Karpas-422 (cell line): ENCODE measurements at places on chromosomes 5 and 9.
A peak's percentile ranks its signal among the peaks of the same experiment; 100 is the strongest.

- H3K4me1 ChIP-seq = no peaks in the 10 kb centered on the region
- DNase-seq = no peak
- H3K27ac ChIP-seq = no peak overlapping the region
- H3K36me3 ChIP-seq = no peaks in the 10 kb centered on the region
- no peaks in the 10 kb centered on the region for H3K27me3 ChIP-seq
- H3K4me3 ChIP-seq = no peak overlapping the region
Measured at GRCh38 chr5:179051784-179052183, 8.4 kb upstream of the ZNF354C start.

DNA sequence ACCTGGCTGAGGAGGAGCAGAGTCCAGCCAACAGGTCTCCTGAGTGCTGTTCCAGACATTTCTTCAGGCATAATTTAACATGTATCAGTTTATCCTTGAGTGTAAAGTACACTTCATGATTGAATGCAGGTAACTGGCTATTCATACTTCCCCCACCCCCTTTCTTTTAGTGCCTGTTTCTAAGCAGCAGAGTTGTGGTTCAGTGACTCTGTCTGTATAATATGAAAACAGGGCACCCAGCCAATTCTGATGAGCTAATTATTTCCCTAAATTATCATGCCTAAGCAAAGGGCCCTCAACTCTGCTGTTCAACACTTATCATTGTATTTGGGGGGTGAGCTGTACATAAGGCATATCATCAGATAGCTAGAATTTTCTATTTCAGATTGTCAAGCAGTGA is 51.9 kb upstream of the ZSWIM6 start:
- peaks cover 12% of the 10 kb centered on the region for H3K4me1 ChIP-seq
- peak; percentile 70 for DNase-seq
- no peak overlapping the region for H3K27ac ChIP-seq

- H3K4me3 ChIP-seq = no peak overlapping the region
- H3K27ac ChIP-seq = no peak overlapping the region
- peaks cover 58% of the 10 kb centered on the region for H3K4me1 ChIP-seq
Measured at GRCh38 chr9:126536131-126536530, 77.6 kb upstream of the LMX1B start.

DNA sequence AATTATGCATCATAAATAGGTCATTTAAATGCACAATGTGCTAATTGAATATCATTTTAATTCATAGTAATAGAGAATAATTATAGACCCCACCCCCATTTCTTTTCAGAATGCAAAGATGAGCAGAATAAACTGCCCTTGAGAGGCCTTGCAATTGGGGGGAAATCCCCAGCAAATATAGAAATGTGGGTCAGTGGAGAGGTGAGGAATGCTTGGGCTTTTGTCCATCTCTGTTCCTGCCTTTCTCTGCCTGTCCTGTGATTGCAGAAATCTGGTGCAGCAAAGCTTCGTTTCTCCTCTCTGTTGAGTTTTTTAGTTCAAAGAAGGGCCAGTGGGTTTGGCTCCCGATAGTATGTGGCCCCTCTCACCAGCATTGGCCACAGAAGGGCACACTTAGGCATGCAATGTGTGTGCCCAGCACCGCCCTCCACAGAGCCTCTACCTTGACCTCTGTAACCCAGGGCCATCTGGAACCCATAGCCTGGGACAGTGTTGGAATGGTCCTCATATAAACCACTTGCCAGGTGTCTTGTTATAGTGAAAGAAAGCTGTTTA is 164.2 kb downstream of the SEMA6A start:
- DNase-seq = no peak
- H3K4me3 ChIP-seq = no peak overlapping the region
- H3K27me3 ChIP-seq = no peaks in the 10 kb centered on the region
- no peaks in the 10 kb centered on the region for H3K36me3 ChIP-seq
- H3K27ac ChIP-seq = no peak overlapping the region

DNA sequence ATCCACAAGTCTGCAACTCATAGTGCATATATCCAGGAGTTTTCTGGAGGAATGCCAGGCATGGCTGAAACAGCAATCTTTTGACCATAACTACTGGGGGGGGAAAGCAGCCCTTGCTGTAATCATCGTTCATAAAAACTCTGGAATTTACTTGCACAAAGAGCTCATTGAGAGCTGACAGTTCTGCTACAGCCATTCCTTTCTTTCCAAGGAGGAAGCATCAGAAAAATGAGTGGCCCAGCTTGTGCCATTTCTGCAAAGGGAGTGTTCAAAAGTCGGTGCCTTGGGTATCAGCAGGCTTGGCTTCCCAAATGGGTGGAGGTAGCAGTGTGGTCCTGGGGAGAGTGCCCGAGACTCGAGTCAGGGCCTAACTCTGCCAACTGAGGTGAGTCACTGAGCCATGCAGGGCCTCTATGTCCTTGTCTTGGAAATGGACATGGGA is 101.5 kb downstream of the GCNT1 start:
- DNase-seq = no peak
- no peak overlapping the region for H3K4me3 ChIP-seq
- no peaks in the 10 kb centered on the region for H3K4me1 ChIP-seq
- no peak overlapping the region for H3K27ac ChIP-seq
- no peaks in the 10 kb centered on the region for H3K27me3 ChIP-seq

GRCh38 chr5:17064241-17064640 is 128.2 kb upstream of the MYO10 start:
- no peak overlapping the region for H3K27ac ChIP-seq
- H3K27me3 ChIP-seq = no peaks in the 10 kb centered on the region
- H3K4me3 ChIP-seq = no peak overlapping the region

DNA sequence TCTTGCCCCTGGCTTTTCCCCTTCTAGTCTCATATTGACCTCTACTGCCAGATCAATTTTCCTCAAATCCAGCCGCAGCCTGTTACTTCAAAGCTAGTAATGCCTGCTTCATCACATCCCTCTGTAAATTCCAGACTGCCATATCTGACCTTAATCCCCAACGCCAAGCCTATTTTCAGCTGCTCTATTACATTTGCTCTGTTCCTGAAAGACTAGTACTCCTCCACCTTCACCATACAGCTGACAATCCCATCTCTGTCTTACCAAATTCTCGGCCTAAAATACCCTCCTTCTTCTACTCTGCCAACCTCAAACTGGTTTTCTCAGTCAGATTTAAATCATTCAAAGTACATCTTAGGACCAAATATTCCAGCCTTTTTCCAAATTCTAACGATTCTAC is 420.2 kb downstream of the RAB3C start:
- DNase-seq = no peak
- no peaks in the 10 kb centered on the region for H3K36me3 ChIP-seq
- no peak overlapping the region for H3K27ac ChIP-seq
- no peaks in the 10 kb centered on the region for H3K4me1 ChIP-seq

- no peak for DNase-seq
- H3K4me1 ChIP-seq = no peaks in the 10 kb centered on the region
- no peak overlapping the region for H3K4me3 ChIP-seq
Measured at GRCh38 chr5:175712313-175712680, 54.4 kb downstream of the HRH2 start.
